D341Med (cell line): ENCODE measurements at places on chromosomes 16 and 17.

DNA sequence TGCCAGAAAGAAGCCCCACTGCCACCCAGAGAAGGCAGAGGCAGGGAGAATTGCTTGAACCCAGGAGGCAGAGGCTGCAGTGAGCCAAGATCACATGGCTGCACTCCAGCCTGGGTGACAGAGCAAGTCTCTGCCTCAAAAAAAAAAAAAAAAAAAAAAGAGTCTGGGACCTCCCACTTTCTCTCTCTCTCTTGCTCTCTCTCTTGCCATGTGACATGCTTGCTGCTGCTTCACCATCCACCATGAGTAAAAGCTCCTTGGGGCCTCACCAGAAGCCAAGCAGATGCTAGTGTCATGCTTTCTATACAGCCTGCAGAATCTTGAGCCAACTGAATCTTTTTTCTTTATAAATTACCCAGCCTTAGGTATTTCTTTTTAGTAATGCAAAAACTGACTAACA lies 21.5 kb upstream of the SRSF1 start:
- DNase-seq, result no peak

- peak; percentile 68 for DNase-seq
These were observed 4.5 kb upstream of the FOXN1 start for GRCh38 chr17:28501421-28502284.

DNA sequence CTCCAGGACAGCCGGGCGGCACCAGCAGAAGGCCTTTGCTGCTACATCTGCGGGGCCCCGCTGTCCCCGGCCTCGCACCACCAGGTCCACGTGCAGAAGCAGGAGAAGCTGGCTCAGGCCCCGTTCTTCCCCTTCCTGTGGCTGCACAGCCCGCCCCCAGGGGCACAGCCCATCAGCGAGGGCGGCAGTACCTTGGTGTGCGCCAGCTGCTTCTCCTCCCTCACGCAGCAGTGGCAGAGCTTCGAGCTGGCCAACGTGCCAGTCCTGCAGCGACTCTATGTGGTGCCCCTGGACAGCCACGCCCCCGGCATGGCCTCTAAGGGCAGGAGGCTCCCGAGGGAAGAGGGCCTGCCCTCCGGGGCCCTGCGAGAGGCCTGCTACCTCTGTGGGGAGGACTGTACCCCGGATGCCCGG lies 58.3 kb upstream of the CIBAR2 start:
- DNase-seq, result no peak

GRCh38 chr16:11088074-11088730 lies 143.8 kb downstream of the CLEC16A start:
- no peak for DNase-seq

GRCh38 chr16:9978160-9978725 lies 204.0 kb downstream of the GRIN2A start:
- DNase-seq, result no peak

GRCh38 chr17:67063141-67063540 lies 18.8 kb downstream of the CACNG1 start:
- no peak for DNase-seq

GRCh38 chr16:63613701-63614100 lies 1508.2 kb downstream of the CDH11 start:
- no peak for DNase-seq

DNA sequence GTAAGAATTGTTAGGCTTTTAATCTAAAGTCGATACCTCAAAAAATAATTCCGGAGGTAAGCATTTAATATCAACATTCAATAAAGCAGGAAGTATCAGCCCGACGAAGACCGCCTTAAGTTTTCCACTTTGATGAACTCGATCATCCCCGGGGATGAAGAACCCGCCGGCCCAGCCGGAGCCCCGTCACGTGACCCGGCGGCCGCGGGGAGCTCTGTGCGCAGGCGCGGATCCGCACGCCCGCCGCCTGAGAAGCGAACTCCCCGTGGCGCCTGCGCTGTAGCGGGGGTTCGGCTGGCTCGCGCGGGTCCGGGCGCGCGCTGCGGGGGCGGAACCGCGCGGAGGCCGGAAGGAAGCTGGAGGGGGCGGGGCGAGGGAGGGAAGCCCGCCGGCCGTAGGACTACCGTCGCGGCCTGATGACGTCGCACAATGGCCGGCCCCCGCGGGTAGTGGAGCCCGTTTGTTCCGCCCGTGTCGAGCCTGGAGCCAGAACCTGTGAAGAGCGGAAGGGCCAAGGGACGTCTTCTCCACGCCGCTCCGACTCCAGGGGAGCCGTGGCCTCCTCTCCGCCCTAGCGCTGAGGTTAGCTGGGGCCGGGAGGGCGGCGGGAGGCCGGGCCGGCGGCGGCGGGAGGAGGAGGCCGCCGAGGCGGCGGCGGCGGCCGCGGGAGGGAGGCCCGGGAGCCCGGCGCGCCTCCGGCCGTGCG lies at the start of gene ZC3H18:
ZC3H18 (plus strand) TSS at position 419 of the 706 bp plus-strand sequence. CDS start 6,721 bp downstream, outside the sequence.
- DNase-seq, result peak; percentile 100

- DNase-seq, result peak; percentile 35
These were observed 16.7 kb upstream of the LASP1NB start for GRCh38 chr17:38908676-38909181.

DNA sequence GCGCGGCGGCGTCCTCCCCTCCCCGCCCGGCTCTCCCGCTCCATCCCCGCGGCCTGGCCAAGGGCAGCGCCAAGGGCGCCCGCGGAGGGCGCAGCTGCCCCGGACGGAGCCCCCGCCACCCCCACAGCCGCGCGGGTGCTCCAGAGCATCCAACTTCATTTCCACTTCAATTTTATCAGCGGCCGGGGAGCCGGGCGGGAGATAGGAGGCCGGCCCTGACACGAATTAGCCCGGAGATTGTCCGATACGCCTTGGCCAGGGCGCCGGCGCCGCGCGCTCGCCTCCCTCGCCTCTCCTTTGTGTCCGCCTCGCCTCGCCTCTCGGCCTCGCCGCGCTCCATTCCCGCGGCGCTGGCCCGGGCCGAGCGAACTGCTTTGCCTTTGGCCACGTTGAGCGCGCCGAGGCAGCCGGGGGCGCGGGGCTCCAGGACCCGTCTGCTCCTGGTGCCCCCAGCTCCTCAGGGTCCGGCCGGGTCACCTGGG lies 129.1 kb upstream of the LHX1 start:
- DNase-seq, result peak; percentile 66

GRCh38 chr16:28280881-28281836 lies 11.2 kb upstream of the SBK1 start:
- peak; percentile 70 for DNase-seq

DNA sequence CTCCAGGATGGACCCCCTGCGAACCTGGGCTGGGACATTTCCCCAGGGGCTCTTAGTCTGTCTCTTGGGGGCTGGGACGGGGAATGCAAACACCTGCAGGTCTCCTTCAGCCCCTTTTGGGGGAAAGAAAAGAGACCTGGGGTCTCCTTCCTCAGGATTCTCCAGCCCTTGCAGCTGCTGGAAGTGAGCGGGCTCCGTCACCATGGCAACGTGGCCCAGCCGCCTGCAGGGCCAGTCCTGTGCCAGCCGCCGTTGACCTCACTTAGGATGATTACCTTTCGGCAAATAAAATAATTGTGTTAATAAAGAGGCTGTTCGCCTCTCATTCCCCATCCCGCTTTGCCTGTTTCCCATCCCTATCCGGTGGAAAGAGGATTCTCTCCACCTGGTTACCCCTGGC lies 25.7 kb downstream of the MRM1 start:
- DNase-seq, result no peak

DNA sequence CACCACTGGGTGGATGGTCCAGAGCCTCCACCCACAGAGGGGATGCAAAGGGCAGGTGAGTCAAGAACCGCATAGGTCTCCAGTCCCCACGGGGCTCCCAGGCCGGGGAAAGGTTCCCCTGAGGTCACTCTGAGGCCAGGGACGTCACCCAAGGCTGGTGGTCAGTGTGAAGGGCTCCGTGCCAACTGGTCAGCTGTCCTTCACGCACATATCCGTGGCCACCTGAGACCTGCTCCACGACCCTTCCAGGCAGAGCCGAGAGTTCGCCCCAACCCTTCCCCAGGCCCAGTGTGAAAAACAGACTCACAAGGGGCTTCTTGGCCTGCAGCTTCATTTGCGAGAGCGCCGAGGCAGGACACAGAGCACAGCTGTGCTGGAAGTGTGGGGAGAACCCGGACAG lies 2.8 kb downstream of the TSR3 start:
- no peak for DNase-seq

DNA sequence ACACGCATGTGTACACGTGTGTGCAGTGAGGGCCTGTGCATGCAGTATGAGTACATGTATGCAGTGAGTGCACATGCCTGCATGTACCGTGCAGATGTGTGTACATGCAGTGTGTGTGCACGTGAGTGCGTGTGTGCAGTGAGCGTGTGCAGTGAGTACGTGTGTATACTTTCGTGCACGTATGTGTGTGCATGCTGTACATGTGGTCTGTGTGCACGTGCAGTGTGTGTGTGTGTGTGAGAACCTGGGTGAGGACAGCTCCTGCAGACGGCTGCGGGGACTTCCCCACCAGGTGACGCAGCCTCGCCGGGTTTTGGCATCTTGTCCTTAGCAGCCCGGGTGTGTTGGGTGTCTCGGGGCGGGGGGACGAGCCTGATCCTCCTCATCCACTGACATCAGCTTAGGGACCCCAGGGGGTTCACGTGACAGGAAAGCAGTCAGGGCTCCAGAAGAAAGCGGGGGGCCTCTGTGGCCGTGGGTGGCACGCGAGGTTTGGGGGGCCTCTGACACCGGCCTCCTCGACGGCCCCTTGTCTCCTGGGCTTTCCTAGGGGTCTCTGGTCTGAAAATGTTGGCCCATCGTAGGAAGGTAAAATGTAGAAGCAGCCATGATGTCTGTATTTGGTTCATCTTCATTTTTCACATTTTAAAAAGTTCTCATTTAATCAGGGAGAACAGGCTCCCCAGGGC lies 119.6 kb upstream of the ZNF750 start:
- no peak for DNase-seq

DNA sequence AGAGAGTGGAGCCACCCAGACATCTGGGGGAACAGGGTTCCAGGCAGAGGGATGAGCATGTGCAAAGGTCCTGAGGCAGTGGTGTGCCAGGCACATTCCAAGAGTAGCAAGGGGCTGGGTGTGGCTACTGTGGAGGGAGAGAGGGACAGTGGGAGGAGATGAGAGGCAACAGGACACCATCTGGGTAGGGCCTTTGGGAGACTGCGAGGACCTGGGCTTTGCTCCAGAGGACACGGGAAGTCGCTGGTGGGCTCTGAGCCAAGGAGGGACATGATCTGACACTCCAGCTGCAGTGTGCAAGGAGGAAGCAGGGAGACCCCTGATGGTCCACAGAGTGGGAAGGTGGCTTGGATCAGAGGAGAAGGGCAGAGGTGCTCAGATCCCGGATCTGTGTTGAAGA lies 56.7 kb upstream of the MED9 start:
- DNase-seq, result no peak

- DNase-seq, result no peak
These were observed 8.0 kb downstream of the ZNF276 start for GRCh38 chr16:89729293-89729692.

GRCh38 chr17:77281122-77281903 lies 140.5 kb downstream of the SEC14L1 start:
- peak; percentile 100 for DNase-seq

DNA sequence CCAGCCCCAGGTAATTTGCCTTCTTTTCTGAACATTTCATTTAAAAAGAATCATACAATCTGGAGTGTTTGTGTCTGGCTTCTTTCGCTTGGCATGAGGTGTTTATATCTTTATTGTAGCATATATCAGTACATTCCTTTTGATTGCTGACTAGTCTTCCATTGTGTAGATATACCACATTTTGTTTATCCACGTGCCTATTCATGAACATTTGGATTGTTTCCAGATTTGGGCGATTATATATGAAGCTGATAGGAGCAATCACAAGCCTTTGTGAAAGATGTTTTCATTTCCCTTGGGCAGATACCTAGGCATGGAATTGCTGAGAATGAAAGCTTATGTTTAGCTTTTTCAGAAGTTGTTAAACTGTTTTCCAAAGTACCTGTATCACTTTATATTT lies 120.3 kb downstream of the AATF start:
- no peak for DNase-seq

DNA sequence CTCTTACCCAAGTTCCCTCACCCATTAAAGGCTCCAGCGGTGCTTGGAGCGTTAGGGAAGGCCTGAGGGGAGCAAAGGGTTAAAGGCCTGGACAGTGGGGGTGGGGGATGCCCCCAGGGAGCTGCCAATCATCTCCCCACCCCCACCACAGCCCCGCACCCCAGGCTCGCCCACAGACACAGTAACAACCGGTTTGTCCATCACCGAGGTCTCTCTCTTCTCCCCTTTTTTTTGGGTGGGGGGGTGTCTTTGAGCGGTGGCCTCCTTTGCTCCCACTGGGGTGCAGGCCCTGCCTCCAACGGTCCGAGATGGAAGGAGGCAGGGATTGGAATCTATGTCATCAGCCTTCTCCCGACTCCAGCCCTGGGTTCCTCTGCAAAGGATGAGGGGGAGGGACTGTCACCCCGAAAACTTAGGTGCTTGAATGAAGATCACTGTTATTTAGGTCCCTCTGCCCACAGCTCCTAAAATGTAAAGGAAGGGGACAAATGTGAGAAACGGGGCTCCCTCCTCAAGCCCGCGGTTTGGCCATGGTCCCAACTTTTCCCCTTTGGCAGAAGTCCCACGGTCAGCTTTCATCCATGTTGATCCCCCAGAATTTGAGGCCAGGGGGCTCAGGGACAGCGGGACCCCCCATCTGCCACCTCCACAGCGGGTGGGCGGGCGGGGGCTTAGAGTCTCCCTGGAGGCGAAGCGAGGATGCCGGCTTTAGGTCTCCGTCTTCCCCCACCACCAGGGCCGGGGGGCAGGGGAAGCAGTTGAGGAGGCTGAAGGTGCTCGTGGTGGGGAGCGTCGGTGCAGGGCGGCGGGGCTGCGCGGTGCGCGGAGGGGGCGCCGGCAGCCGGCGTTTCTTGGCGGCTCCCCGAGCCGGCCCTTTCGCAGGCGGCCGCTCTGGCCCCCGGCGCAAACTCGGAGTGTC lies 1.7 kb downstream of the EPOP start:
- peak; percentile 22 for DNase-seq

DNA sequence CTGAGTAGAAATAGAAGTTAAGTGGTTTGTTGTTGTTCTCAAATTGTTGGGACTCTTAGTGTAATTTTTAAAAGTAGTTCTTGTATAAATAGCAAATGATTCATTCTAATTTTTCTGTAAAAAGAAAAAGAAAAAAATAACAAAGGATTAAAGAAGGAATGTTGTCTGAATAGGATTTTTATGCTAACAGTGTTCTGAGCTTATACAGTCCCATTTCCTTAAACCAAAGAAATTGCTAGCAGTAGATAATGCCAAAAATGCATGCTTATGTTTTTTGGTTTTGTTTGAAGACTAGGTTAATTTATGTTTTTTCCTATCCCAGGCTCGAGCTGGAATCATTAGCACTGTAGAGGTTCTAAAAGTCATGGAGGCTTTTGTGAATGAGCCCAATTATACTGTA lies 44.7 kb upstream of the KPNB1 start:
- DNase-seq, result no peak

DNA sequence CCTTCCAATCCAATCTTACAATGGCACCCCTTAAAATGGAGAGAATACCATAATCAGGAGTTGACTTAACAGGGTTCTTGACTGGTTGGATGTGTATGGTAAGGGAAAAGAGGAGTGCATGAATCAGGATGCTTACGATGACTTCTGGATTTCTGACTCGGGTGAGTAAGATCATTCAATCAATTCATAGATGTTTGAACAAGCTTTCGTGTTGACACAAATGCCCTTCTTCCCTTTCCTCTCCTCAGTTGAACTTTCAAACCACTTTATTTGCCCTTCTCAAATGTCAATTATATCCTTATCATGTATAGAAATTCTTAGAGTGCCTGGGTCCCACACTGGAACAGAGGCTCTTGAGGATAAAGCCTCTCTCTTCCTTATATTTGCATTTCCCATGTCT lies 25.9 kb downstream of the ABCC12 start:
- no peak for DNase-seq

GRCh38 chr16:71364133-71364681 lies 5.7 kb downstream of the CALB2 start:
- no peak for DNase-seq

GRCh38 chr17:67970783-67971182 lies 25.5 kb downstream of the C17orf58 start:
- DNase-seq, result no peak
